CD8-positive, alpha-beta memory T cell (primary cell): ENCODE measurements at places on chromosomes 6 and 20.

DNA sequence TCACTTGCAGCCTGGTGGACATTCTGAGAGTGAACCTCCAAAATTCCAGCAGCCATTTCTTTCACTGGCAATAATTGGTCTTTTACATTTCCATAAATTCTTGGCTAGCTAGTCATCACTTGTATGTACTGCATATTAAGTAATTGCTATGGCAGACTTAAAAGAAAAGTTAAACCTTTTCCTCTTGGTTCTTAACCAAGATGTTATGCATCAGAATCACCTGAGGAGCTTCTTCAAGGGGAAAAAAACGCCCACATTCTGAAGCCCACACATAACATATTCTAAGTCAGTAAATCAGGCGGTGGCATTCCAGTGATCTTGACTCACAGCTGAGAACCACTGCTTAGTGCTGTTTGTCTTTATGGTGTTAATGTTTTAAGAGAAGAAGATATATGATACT lies 37.0 kb downstream of the CDC40 start:
- DNase-seq: no peak

GRCh38 chr6:35170891-35171290 lies 29.8 kb upstream of the TCP11 start:
- no peak for DNase-seq

DNA sequence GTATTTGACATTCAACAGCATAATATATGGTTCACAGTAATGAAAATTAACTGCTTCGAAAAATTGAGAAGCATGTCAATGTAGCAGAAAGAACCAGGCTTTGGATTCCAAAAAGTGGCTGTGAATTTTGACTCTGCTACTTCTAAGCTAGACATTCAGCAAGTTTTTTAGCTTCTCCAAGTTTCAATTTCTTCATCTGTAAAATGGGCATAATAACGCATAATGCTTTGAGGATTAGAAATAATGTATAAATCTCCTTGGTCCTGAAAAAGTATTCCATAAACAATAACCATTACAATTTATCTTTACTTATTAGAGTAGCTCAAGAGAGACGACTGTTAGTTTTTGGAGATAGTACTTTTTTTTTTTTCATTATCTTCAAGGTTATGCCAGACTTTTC lies 7.7 kb downstream of the BLTP3A start:
- DNase-seq: no peak

DNA sequence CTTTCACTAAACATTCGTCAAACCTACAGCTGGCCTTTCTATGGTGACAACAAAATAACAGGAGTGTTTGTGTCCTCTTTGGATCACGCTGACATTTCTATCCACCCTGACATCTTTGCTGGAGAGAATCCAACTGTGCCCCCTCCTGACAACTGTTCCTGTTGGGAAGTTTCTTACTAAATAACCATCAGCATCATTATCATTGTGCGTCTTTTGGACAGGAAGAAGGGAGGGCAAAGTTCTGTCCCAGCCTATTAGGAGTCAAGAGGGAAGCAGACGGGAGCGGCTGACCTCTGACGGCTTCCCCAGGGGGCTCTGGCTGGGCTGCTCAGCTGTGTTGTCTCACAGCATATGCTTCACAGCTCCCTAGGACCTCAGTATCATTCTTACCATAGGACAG lies 195.9 kb upstream of the SULF2 start:
- no peak for DNase-seq

DNA sequence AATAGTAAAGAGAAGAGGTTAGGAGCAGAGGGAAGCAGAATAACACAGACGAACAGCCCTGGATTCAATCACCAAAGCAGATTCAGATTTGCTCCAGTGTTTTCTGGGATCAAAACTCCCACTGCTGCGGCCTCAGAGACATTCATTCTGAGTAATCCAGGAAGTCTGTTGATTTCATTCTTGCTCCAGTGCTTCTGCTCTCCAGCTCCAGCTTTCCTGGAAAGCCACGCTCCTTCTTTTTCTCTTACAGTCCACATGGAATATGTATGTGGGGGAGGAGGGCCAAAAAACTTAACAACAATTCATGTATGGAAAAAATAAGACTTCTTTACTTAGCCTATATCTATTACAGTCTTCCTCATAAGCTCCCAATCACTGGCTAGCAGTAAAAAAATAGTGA lies 26.4 kb upstream of the UST start:
- no peak for DNase-seq

GRCh38 chr20:4083098-4083865 lies 67.9 kb upstream of the RNF24 start:
- no peak for DNase-seq

DNA sequence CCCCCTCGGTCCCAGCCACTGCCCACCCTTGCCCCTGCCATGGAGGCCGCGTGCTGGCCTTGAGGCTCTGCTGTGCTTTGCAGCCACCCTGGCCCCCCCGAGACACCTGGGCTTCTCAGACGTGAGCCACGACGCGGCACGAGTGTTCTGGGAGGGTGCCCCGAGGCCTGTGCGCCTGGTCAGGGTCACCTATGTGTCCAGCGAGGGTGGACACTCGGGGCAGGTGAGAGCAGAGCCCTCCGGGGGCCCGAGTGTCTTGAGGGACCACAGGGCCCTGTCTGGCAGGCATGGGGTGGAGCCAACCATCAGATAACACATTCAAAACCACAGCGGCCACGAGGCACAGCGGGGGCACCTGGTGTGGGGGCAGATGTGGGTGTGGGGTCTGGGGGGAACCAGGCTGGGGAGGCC lies 18.9 kb downstream of the COL20A1 start:
- no peak for DNase-seq

DNA sequence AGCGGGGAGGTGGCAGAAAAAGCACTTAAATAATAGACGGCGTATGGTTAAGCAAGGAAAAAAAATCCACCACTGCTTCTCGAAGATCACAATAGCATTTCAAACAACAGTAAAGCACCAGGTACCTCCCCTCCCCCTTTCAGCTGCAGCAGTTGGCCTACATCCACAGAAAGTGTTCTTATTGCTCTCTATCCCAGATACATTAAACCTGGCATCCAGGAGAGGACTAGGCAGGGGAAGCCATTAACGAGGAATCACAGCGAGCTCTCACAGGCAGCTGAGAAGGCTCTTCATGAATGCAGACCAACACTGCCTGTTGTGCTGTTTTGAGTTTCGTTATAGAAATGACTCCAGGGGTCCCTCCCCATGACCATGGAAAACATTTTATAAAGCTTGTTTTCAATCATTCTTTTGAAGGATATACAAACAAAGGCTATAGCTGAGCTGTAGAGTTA lies 11.8 kb downstream of the FYN start:
- no peak for DNase-seq
